Dermis microvascular lymphatic vessel endothelial cell (primary cell): ENCODE measurements at places on chromosomes 11 and 22. TPM values are rescaled to one million over a fixed set of nuclear protein-coding genes. Genes with fewer than 3 reads are reported as not detected.
A peak's percentile ranks its signal among the peaks of the same experiment; 100 is the strongest.

Gene CARNS1
- 0.13 and 0.26 TPM in 2 replicates for total RNA-seq

Gene IL17REL
- total RNA-seq, result under 0.01 TPM in 1 of 2 replicates, not detected in the other

Gene PRRG4
- total RNA-seq, result 0.64 and 1.9 TPM in 2 replicates

DNA sequence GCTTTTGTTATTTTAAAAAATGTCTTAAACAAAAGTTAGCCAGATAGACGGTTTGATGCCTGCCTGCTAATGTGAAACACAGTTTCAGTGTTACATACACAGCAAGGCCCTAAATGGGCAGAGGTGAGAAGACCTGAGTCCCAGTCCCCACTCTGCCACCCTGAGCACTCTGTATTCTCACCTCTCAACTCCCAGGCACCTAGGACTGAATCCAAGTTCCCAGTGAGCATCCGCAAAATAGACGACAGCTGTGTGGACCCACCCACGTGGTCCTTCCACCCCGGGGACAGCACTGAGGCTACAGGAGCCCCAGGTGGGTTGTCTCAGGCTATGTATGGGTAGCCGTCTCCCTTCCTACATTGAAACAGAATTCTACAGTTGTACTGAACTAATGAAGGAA, 111.5 kb downstream of the RPL27A start:
- no peak for DNase-seq

Gene OR10G4
- not detected in 2 replicates for total RNA-seq

- peak; percentile 14 for DNase-seq
These were observed 24.6 kb downstream of the MRGPRD start for GRCh38 chr11:68956142-68956541.

DNA sequence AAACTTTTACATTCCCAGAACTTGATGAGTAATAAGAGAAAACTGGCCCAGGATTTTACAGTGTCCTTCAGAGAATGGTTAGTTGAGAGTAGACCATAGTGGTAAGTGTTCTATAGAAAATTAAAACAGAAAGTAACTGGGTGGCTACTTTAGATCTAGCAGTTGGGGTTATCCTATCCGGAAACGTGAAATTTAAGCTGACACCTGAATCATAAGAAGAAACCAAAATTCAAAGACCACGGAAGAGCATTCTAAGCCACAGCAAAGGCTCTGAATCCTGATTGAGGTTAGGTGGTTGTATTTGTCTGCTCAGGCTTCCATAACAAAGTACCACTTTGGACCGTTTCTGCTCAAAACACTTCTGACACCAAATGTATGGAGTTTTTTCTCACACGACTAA, 34.0 kb downstream of the TTC17 start:
- no peak for DNase-seq
